Myometrial cell (primary cell): ENCODE measurements at places on chromosomes 11 and 22. TPM values are rescaled to one million over a fixed set of nuclear protein-coding genes. Genes with fewer than 3 reads are reported as not detected.

PDGFB gene
- 5.1 and 12.4 TPM in 2 replicates for total RNA-seq

GRAP2 gene
- not detected in 2 replicates for total RNA-seq

RFPL3 gene
- total RNA-seq: not detected in 2 replicates

HPS5 gene
- total RNA-seq: 11.0 and 22.9 TPM in 2 replicates

CD3G gene
- total RNA-seq: not detected in 2 replicates

OR52K2 gene
- not detected in 2 replicates for total RNA-seq

KDM4D gene
- total RNA-seq: 0.53 and 0.58 TPM in 2 replicates
